GM12878 (cell line): ENCODE measurements at places on chromosomes 11 and 22.

- no peaks in the 10 kb centered on the region for H3K36me3 ChIP-seq
- no peak overlapping the region for H3K27ac ChIP-seq
- no peaks in the 10 kb centered on the region for H3K27me3 ChIP-seq
- H3K4me1 ChIP-seq: no peaks in the 10 kb centered on the region
- H3K4me3 ChIP-seq: no peak overlapping the region
These were observed 1306.6 kb downstream of the BRD1 start for GRCh38 chr22:48520884-48521588.

GRCh38 chr11:65958774-65959420, 2.6 kb upstream of the SART1 start:
- DNase-seq: no peak
- H3K36me3 ChIP-seq: no peaks in the 10 kb centered on the region; the same call in 1 of the 2 replicates
- H3K27me3 ChIP-seq: no peaks in the 10 kb centered on the region
- H3K4me3 ChIP-seq: no peak overlapping the region

- peaks cover 15% of the 10 kb centered on the region; the same call in 1 of the 2 replicates for H3K4me1 ChIP-seq
- no peak overlapping the region; the same call in 1 of the 2 replicates for H3K27ac ChIP-seq
- H3K4me3 ChIP-seq: no peak overlapping the region
- DNase-seq: no peak
These were observed 39.9 kb upstream of the MYO18B start for GRCh38 chr22:25702040-25702439.

DNA sequence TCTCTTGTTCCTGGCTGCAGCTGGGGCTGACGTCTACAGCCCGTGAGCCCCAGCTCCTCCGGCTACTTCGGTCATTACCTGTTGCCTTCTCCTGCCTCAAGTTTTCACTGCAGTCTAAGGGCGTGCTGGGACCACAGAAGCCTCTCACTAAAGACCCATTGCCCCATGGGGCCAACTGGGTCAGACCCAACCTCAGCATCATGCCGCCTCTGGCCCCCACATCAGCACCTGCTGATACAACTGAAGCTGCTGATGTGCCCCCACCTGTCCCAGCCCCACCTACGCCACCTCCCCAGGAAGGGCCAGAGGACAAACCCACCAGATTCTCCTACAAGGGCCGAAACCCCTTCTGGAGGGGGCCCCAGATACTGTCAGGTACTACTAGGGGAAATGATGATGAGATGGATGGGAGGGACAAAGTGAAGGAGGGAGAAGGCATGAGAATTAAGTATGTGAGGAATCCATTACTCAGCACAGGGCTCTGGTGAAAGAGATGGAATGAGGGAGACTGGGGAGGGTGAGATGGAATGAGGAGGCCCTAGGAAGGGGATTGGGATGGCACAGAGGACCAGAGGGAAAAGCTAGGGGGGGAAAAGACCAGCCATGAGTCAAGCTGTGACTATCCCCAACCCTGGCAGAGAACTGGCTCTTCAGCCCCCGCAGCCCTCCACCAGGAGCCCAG, 5.1 kb downstream of the C11orf42 start:
- no peak overlapping the region for H3K27ac ChIP-seq
- H3K36me3 ChIP-seq: peaks cover 5% of the 10 kb centered on the region
- H3K4me3 ChIP-seq: no peak overlapping the region
- no peaks in the 10 kb centered on the region for H3K27me3 ChIP-seq
- no peak for DNase-seq
- H3K4me1 ChIP-seq: no peaks in the 10 kb centered on the region

DNA sequence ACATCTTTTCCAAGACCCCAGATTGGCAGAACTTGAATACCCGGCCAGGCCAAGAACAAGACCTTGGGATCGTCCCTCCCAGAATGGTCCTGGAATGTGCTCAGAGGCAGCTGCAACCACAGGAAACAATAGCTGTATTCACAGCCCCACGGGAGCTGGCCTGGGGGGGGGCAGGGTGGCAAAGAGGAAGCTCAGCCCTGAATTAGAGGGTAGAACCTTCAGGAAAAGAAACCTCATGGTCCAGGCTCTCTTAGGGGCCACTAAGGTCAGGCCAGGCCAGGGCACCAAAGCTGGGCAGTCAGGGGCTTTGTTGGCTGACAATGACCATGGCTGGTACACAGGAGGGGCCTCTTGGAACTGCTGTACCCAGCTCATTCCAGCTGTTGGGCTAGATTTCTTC, 17.3 kb downstream of the RPL27A start:
- no peak overlapping the region for H3K27ac ChIP-seq
- no peaks in the 10 kb centered on the region; the same call in 1 of the 2 replicates for H3K36me3 ChIP-seq
- no peaks in the 10 kb centered on the region for H3K4me1 ChIP-seq
- no peak overlapping the region for H3K4me3 ChIP-seq
- no peak for DNase-seq

DNA sequence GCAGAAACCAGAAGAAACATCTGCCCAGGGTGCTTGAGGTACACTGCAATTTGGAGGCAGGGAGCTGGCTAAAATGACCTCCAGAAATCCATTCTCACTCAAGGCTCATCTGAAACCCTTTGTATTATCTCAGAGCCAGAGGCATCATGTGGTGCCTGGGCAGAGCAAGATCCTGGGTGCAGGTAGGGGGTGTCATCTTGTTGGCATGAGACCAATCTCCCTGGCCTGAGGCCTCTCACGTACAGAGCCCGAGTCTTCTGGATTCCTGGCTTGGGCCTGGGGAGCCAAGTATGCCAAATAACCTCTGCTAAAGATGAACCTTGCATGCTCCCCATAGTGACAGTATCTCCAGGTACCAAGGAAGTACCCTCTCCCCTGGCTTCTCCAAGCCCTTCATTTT, 2.4 kb downstream of the LMO1 start:
- no peaks in the 10 kb centered on the region for H3K4me1 ChIP-seq
- H3K4me3 ChIP-seq: no peak overlapping the region
- no peak for DNase-seq

- no peak overlapping the region for H3K4me3 ChIP-seq
- H3K27ac ChIP-seq: no peak overlapping the region
- no peaks in the 10 kb centered on the region for H3K4me1 ChIP-seq
- no peaks in the 10 kb centered on the region for H3K27me3 ChIP-seq
- peaks cover 14% of the 10 kb centered on the region for H3K36me3 ChIP-seq
These were observed 67.1 kb downstream of the PARVB start for GRCh38 chr22:44091021-44091721.

GRCh38 chr11:100940111-100940510, 189.5 kb downstream of the PGR start:
- no peak for DNase-seq
- no peak overlapping the region for H3K4me3 ChIP-seq
- H3K36me3 ChIP-seq: no peaks in the 10 kb centered on the region

DNA sequence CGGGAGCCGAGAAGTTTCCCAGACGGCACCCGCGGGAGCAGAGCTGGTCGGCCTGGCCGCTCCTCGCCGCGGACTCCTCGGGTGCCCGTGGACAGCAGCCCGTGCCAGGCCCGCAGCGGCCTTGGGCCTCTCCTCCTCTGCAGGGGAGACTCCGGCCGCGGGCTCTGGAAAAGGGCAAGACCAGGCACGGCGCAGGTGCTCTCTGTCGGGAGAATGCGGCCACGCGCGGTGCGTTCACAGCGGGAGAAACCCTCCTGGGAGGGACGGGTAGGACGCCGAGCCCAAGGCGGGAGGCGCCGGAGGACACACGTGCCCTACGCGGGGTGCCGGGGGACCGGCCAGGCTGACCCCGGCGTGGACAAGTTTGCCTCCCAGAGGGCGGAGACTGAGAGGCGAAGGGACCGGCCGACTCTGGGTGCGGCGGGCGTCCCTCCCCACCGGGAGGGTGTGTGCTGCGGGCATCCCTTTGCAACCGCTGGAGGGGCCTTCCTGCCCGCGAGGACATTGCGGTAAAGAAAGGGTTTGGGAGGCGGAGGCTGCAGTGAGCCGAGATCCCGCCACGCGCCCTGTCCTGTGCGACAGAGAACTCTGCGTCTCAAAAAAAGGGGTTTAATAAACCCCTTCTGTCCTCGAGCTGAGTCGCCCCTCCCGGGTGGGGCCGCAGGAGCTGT, 2.3 kb downstream of the IFITM1 start:
- H3K27me3 ChIP-seq: no peaks in the 10 kb centered on the region; the same call in 1 of the 2 replicates
- H3K27ac ChIP-seq: peak overlapping the region; percentile 98
- peak overlapping the region; percentile 87 for H3K4me3 ChIP-seq
- peaks cover 2% of the 10 kb centered on the region; the same call in 1 of the 2 replicates for H3K36me3 ChIP-seq
- peaks cover 15% of the 10 kb centered on the region for H3K4me1 ChIP-seq

GRCh38 chr22:24060375-24060788, 49.3 kb downstream of the CABIN1 start:
- no peaks in the 10 kb centered on the region for H3K4me1 ChIP-seq
- DNase-seq: no peak
- H3K27ac ChIP-seq: no peak overlapping the region

DNA sequence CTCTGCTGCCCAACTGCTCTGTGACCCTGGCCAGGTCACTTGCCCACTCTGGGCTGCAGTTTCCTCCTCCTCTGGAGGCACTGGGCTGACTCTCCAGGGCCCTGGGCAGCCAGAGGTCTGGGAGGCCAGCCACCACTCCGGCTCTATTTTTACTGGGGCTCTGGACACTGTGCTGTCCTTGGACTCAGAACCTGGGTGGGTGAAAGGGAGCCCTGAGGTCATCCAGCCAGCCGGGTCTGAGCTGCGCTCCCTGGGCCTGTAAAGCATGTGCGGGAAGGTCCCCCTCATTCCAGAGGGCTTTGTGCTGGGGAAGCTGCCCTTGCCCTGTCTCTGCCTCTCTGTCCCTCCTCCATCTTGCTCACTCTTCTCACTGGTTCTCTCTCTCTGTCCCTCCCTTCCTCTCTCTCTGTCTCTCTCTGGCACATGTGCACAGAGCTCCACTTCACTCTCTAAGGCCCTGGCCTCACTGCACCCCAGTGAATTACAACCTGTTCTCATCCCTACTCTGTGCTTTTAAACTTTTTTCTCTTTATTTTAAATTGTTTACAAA, 24.6 kb downstream of the MB start:
- no peak overlapping the region for H3K4me3 ChIP-seq
- H3K36me3 ChIP-seq: no peaks in the 10 kb centered on the region
- H3K4me1 ChIP-seq: no peaks in the 10 kb centered on the region

DNA sequence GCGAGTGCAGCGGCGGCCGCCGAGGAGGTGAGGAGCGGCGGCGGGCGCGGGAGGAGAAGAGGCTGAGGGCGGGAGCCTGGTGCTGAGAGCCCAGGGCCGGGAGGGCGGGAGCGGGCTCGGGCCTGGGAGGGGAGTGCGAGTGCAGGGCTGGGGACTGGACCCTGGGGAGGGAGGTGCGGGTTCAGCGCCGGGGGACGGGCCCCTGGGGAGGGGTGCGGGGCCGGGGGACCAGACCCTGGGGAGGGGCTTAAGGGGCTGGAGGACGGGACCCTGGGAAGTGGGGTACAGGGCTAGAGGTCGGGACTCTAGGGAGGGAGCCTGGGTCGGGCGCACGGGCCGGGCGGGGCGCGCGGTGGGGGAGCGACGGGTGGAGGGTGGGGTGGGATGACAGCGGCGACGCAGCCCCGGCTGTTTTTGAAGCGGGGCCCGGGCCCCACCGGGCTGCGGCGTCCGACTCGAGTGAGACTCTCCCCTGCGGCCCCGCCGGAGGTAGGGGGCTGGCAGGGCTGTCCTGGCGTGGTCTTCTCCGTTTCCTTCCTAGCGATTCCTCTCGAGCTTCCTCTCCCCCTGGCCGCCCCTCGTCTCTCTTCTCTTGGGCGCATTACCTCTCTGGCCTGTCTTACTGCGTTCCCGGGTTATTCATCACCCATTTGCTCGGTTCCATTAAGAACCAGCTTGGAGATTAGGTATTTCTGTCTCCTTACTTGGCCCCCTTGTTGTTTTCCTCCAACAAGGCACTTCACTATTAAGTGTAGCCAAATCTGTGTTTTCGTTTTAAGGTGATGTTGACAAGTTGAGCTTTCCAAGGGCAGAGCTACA, 754 bp downstream of the NUP50 start:
- H3K4me1 ChIP-seq: peaks cover 9% of the 10 kb centered on the region
- peak overlapping the region; percentile 78 for H3K27ac ChIP-seq
- H3K36me3 ChIP-seq: peaks cover 2% of the 10 kb centered on the region
- no peak for DNase-seq
- H3K4me3 ChIP-seq: peak overlapping the region; percentile 97

GRCh38 chr11:62600367-62601121, 1.1 kb downstream of the MTA2 start:
- peaks cover 19% of the 10 kb centered on the region for H3K4me1 ChIP-seq
- peak overlapping the region; percentile 91 for H3K4me3 ChIP-seq
- no peaks in the 10 kb centered on the region for H3K27me3 ChIP-seq
- H3K27ac ChIP-seq: peak overlapping the region; percentile 97
- peaks cover 41% of the 10 kb centered on the region for H3K36me3 ChIP-seq

- no peak overlapping the region for H3K4me3 ChIP-seq
- no peak overlapping the region for H3K27ac ChIP-seq
- no peaks in the 10 kb centered on the region for H3K4me1 ChIP-seq
- DNase-seq: no peak
- H3K36me3 ChIP-seq: no peaks in the 10 kb centered on the region
These were observed 67.7 kb downstream of the SPON1 start for GRCh38 chr11:14029971-14030920.

DNA sequence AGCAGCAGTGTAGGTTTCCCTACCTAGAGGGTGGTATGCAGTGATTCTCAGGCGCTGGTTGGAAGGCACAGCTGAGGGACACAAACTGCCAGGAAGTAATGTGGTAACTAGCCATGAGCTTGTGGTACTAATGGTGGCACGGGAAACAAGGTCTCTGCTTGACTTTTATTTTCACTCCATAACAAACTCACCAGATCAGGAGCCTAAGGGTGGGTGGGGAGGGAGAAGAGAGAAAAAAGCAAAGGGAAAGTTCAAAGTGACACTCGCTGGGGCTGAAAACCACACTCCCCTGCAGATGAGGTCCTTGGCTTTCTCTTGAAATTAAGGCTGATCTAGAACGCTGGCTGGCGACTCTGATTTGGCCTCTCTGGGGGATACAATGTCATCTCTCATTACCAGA, 22.0 kb downstream of the TRAF6 start:
- DNase-seq: no peak
- H3K27me3 ChIP-seq: no peaks in the 10 kb centered on the region
- no peak overlapping the region for H3K4me3 ChIP-seq
- H3K27ac ChIP-seq: no peak overlapping the region; the same call in 1 of the 2 replicates

- no peaks in the 10 kb centered on the region for H3K4me1 ChIP-seq
- H3K27me3 ChIP-seq: 0 out of 2 replicates have a peak, but pooled peaks cover under 1% of the 10 kb centered on the region
These were observed 10.2 kb upstream of the TLCD5 start for GRCh38 chr11:120314861-120315260.

DNA sequence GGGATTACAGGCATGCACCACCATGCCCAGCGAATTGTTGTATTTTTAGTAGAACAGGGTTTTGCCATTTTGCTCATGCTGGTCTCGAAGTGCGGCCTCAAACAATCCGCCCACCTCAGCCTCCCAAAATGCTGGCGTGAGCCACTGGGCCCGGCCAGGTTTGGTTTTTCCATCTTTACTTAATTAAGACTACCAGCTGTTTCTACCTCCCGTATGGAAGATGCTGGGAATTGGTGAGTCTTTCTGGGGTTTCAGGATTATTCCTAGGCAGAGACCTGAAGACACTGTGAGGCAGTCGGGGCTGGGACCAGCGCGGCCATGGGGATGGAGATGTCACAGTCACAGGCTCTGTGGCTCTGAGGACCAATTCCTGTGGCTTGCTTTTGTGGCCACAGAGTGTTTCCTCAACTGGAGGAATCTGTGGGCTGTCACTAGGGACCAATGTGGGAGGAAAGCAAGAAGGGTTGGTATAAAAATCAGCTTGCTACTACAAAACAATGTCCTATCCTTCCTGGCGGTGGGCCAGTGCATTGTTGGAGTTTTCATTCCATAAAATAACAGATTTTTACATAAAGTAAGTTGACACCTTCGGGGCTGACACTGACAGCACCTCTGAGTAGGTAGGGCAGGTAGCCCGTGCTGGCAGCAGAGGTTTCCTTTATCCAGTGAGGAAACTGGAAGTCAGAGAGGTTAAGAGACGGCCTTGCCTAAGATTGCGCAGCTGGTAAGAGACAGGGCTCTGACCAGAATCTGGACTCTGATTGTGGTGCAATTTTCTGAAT, 8.4 kb upstream of the FTH1 start:
- no peaks in the 10 kb centered on the region for H3K27me3 ChIP-seq
- no peak for DNase-seq
- peaks cover 27% of the 10 kb centered on the region for H3K4me1 ChIP-seq
- no peaks in the 10 kb centered on the region for H3K36me3 ChIP-seq
- no peak overlapping the region for H3K27ac ChIP-seq
